K562 (cell line): ENCODE measurements at places on chromosomes 11 and 22. TPM values are rescaled to one million over a fixed set of nuclear protein-coding genes. Genes with fewer than 3 reads are reported as not detected.

SYT12 gene
- not detected in 2 replicates for total RNA-seq

OR4C3 gene
- total RNA-seq = not detected in 2 replicates

OR5I1 gene
- not detected in 2 replicates for total RNA-seq

DNA sequence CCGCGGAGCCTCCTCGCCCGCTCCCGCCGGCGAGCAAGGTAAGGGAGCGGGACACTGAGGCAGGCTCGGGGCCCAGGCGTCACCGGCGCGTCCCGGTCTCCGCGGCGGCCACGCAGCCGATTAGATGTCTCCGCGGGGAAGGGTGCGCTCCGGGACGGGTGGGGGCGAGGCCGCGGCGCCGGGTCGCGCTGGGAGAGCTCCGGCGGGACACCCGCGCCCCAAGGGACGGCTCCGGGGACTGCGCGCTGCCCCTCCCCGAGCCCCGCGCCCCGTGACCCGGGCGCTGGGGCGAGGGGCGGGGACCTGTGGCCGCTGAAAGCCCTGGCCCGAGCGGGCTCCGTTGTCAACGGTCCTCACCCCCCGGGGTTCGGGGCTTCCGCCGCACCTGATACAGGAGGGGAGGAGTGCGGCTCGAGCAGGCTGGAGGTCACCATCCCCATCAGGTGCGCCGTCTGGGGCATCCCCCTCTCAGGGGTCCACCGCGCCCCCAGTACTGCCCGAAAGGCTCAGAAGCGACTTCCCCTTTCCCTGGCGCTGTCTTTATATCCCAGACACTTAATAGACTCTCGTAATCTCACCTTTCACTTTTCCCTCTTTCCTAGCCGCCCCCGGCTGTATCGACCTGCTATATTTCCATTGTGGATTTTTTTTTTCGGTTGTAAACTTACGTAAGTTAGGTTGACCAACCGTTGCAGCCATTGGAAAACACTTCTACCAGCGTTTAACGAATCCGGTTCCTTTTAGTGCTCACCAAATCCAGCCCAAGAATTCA is 573 bp downstream of the PPFIA1 start:
- peaks cover 8% of the 10 kb centered on the region; the same call in 2 of the 3 replicates for H3K27me3 ChIP-seq
- DNase-seq = peak; percentile 53
- H3K27ac ChIP-seq = peak overlapping the region; percentile 87
- peaks cover 43% of the 10 kb centered on the region for H3K36me3 ChIP-seq

DNA sequence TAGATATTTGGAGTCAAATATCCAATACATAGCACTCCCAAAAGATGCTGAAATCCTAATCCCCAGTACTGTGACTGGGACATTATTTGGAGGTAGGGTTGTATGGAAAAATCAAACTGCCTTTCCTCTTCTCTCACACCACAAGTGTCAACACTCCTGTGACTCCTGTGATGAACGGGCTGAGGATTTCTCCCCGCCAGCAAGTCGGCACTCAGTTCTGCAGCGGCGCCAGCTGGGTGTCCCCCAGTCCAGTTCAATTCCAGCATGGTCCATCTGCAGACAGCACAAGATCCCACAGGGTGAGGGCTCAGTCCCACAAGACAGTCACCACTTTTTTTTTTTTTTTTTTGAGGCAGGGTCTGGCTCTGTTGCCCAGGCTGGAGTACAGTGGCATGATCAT is 4.3 kb upstream of the PARVB start:
- H3K4me3 ChIP-seq = no peak overlapping the region
- no peak for DNase-seq
- H3K36me3 ChIP-seq = no peaks in the 10 kb centered on the region
- H3K27ac ChIP-seq = no peak overlapping the region
